Stimulated activated CD4-positive, alpha-beta T cell treated with anti-CD3 and anti-CD28 coated beads, TNF-alpha, amount 100 ng/mL, for 48 hours (primary cell): ENCODE measurements at places on chromosomes 16 and 17.

DNA sequence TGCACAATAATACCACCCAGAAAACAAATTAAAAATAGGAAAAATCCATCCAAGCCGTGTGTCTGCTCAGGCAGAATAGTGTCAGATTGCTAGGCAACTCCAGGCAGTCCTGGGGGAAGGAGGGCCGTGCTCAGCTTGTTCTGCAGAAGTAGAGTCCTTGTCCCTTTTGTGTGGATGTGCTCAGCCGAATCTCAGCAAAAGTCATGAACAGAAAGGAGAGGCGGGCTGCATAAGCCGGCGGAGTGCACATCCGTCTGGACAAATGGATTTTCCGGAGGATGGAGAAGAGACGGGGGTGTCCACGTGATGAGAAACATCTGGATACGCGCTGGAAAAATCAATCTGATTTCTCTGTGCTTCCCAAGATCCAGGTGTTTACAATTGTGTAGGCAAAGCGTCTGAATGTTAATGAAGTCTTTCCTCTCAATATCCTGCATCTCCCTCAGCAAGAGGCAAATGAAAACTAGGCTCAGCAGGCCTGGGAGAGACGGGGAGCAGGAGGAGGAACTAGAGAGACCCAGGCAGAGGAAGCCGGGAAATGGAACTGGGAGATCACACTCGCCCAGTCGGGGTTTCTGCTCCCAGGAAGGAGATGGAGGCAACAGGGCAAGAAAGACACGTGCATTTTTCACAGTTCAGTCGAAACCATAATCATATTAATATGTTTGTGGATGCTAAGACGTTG, 7.7 kb upstream of the RBFOX3 start:
- no peak for DNase-seq

- no peak for DNase-seq
Observed at GRCh38 chr16:11253995-11254912, 1.8 kb downstream of the SOCS1 start.

DNA sequence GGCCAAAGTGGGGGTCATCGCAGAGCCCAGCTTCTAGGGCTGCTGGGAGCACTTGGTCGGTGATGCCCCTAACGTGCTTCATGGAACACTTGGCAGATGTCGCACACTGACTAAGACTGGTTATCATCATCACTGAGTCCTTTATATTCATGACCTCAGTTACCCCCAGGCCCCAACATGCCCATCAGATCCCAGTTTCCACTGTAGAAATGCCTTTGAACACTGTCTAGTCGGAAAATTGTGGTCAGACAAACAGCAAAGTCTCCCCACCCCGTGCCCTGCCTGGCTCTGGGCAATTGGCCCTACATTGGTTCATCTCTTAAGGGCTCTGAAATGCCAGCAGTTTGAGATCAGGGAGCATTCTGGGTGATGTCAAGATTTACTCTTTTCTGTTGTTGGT, 51.3 kb downstream of the NKD1 start:
- no peak for DNase-seq

- DNase-seq: no peak
Observed at GRCh38 chr16:3594316-3595109, 16.9 kb downstream of the SLX4 start.

DNA sequence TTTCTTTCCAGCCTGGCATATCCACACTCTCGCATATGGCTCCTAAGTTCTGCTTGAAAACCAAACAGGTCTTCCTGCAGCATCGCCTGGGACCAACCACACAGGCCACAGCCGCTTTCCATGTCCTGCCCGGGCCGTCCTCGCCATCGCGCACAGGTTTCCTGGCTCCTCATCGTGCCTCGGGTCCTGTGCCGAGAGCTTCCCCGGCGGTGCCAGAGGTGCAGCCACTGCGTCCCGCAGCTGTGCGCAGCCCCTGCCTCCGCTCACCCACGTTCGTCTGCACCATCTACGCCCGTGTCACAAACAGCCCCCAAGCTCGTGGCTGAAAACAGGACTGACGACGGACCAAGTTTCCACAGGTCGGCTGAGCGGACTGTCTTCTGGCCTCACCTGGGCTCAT, 6.3 kb upstream of the ZFPM1 start:
- no peak for DNase-seq
